Right hindlimb (tissue), 1 donor: ENCODE measurements at places on chromosomes 3 and 15.
A peak's percentile ranks its signal among the peaks of the same experiment; 100 is the strongest.

DNA sequence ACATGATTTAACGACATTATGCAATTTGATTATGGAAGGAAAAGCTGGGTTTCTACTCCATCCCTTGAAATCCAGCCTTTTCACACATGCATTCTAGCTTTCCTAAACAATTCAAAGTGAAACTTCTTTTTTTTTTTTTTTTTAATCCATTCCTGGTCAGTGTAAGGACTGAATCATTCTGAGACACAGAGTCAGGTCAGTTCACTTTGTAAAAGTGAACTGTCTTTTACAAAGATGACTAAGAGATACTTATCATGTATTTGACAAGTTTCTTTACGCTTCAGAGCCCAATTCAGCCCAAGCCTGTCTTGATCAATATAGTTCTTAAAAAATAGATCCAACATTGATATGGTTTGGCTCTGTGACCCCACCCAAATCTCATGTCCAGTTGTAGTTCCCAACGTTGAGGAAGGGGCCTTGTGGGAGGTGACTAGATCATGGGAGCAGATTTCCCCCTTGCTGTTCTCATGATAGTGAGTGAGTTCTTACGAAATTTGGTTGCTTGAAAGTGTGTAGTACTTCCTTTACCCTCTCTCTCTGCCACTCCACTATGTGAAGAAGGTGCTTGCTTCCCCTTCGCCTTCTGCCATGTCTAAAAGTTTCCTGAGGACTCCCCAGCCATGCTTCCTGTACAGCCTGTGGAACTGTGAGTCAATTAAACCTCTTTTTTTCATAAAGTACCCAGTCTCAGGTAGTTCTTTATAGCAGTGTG, 345.6 kb upstream of the THBS1 start:
- no peak for DNase-seq

- DNase-seq = no peak
These were observed 25.0 kb downstream of the LIPH start for GRCh38 chr3:185527364-185527763.

DNA sequence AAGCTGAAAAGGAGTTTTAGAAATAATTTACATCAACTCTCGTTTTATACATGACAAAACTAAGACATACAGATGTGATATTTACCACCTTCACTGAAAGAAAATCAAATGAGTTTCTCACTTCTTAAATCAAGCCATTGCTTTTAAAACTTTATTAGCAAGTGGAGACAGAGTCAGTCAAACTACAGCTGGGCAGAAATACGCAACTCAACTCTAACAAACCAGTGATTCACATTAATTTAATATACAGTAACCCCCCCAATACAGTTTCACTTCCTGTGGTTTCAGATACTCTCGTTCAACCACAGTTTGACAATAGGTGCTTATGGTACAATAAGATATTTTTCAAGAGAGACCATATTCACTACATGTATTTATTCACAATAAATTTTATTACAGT, 477.1 kb downstream of the MAGI1 start:
- DNase-seq = no peak

- no peak for DNase-seq
These were observed 53.1 kb upstream of the SLC7A14 start for GRCh38 chr3:170638988-170639387.

- DNase-seq = no peak
These were observed 105.1 kb upstream of the SLC6A6 start for GRCh38 chr3:14297305-14297704.

DNA sequence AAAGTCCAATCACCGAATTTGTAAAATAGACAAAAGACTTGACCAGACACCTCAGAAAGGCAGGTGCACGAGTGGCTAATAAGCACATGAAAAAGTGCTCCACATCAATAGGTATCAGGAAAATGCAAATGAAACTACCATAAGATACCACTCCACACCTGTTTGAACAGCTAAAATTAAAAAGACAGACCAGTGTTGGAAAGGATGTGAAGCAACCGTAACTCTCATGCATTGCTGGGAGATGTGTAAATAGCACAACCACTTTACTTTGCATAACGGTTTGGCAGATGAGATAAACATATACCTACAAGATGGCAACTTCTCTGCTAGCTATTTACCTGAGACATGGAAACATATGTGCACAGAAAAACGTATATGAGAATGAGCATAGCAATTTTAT, 56.9 kb downstream of the CADPS start:
- no peak for DNase-seq

GRCh38 chr15:94293411-94294402, 62.3 kb downstream of the MCTP2 start:
- DNase-seq = no peak

DNA sequence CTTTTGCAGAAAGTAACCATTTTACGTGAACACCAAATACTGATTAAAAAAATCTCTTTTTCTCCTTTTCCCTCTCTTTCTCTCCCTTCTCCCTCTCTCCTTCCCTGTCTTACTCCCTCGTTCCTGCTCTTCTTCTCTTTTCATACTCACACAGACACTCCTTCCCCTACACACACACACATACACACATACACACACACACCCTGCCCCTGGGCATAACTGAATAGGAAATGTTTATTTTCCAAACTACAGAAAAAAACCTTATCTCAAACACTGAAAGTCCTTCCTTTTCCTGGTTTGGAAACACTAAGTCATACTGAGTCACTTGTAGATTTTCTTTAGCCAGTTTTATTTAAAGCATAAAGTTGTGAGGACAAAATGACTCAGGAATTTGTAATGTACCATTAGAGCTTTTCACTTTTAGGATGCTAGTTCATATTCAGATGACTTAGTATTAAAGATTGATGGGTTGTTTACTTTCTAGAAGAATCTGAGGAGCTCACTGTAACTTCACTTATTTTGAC, 62.4 kb downstream of the MBNL1 start:
- DNase-seq = no peak

DNA sequence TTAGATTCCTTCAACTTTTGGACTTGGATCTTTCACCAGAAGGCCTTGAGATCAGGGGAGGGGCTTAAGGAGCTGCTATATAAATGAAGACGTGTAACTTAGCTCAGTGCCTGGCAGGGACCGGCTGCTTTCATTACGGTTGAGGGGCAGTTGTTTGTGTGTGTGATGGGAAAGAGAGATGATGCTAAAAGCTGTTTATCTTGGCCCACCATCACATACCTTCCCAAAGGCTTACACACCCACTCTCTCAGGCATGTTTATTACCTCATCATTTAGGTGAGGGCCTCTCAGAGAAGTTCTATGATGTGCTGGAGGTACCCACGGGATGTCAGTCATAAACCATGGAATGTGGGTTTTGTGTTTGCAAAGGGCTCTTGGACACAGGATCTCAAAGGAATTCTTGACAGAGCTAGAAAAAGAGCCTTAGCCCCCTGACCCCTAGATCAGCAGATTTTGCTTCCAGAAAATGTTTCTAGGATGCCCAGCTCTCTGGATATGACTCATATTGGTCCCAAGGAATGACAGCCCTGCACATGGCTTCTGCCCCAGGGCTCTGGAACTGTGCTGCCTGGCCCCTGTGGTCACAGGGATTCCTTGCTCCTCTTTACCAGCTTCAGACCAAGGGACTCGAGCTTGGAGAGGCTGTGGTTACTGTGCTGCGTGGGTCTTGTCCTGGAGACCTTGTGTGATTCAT, 15.9 kb upstream of the SMAD3 start:
- DNase-seq = no peak

- peak; percentile 69 for DNase-seq
These were observed 20.0 kb upstream of the PRR23E start for GRCh38 chr3:127172781-127173515.

- DNase-seq = no peak
These were observed 971.6 kb downstream of the ZPLD1 start for GRCh38 chr3:103406320-103406850.
